Esophagus squamous epithelium (tissue), 5 donors: ENCODE measurements at places on chromosomes 13 and 19. TPM values are rescaled to one million over a fixed set of nuclear protein-coding genes. Genes with fewer than 3 reads are reported as not detected.

The NXNL1 gene
- not detected for total RNA-seq

GRCh38 chr19:36685835-36686234 lies 1.6 kb upstream of the ZNF567 start:
- no peak for DNase-seq

DNA sequence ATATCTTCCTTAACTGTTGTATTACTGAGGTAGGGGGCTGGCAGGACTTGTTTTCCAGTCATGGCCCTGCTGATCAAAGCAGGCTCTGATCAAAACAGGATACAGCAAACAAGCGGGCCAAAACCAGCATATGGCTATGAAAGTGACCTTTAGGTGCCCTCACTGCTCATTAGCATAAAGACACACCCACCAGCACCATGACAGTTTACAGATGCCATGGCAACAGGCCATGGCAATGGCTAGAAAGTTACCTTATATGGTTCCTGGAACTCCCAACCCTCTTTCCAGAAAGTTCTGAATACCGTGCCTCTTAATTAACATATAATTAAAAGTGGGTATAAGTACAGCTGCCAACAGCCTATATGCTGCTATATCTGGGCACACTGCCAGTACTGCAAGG lies 551.4 kb upstream of the SGCG start:
- DNase-seq = no peak

The SLITRK1 gene
- not detected for total RNA-seq

DNA sequence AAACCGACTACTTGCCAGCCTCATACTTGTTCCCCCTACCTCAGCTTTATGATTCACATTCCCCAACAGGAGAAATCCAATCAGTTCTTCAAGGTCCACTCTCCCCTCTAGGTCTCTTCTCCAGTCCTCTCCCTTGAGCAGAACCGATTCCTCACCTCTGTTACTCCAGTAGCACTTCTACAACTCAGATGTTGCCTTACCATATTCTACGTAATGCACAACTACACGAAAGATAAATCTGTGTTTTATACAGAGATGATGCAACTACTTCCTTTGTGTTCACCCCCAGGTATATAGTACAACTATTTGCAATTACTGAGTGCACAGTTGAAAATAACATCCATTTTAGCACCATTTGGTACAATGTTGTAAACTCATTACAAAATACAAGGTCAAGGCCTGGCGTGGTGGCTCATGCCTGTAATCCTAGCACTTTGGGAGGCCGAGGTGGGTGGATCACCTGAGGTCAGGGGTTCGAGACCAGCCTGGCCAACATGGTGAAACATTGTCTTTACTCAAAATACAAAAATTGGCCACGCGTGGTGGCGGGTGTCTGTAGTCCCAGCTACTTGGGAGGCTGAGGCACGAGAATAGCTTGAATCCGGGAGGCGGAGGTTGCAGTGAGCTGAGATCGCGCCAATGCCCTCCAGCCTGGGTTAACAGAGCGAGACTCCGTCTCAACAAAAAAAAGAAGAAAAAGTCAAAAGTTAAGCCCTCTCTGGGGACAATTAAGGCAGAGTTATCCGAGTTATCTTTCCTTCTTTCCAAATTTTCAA lies 2.8 kb upstream of the WBP4 start:
- DNase-seq = no peak

DNA sequence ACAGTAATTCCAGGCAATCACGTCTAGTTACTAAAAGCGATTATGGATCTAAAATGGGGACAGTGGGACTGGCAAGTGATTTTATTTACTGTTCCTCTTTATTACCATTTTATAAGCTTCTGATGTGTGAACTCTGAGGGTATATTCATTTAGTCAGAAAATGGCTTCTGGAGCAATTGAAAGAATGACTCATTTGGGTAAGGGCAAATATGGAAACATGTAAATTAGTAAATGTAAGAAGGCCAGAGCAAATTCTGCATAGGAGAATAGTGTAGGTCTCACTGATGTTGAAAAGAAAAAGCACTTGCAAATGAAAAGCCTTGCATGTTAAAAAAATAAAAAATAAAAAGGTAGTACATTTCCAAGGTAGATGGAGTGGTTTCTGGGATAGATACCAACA lies 262.2 kb downstream of the KLF5 start:
- no peak for DNase-seq

- DNase-seq = no peak
These were observed 4.5 kb downstream of the AMER2 start for GRCh38 chr13:25167382-25168174.

- DNase-seq = no peak
These were observed 21.2 kb downstream of the SULT2B1 start for GRCh38 chr19:48573163-48573505.

DNA sequence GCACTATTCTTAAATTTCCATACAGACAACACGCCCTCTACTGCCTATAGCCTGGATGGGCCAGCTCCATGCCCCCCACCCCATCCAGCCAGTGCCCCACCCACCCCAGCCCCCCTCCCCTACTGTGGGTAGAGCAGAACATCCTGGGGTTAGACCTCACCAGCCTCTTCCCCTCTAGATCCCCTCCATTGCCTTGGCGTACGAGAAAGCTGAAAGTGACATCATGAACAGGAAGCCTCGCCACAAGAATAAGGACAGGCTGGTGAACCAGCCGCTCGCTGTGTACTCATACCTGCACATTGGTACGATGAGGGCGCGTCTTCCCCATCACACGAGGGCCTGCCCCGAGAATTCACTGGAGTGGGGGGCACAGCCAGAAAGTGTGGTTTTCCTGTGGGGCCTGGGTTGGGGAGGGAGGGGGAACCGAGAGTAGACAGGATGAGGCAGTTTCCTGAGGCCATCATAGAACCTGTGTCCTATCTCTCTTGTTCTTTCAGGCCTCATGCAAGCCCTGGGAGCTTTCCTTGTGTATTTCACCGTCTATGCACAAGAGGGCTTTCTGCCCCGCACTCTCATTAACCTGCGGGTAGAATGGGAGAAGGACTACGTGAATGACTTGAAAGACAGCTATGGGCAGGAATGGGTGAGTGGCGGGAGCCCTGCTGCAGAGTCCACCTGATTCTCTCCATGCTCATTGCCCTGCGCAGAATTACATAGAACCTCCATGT lies 29.1 kb downstream of the ATP12A start:
- no peak for DNase-seq

DNA sequence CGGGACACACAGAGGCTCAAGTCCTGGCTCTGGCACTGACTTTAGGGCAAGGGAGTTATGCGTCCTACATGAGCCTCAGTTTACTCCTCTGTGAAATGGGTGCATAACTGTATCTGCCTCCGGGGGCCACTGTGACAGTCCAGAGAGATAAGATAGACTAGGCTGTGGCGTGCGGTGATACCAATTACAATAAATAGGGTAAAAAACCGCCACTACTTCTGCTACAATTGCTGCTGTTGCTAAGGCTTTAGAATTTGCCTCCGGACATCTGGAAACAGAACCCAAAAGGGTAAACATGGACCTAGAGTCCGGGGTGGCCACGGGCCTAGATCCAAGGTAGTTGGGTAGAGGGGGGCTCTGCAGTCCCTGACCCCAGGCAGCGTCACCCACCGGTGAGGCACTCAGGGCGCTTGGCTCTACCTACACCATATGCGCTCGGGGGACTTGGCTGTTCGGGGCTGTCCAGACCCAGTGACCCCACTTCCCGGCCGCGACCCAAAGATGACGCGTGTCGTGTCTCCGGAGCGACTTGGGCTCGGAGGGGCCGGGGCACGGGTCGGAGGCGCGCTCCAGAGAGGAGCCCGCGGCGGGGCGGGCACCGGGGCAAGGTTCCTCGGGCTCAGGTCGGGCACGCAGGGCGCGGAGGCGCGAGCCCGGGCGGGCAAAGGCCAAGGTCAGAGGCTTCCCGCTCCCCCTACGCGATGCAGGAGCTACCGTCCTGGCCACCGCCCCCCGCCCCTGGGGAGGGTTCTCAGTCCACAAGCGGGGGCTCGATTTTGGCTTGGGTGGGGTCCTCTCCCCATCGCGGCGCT lies 1.1 kb downstream of the INSR start:
- DNase-seq = no peak

DNA sequence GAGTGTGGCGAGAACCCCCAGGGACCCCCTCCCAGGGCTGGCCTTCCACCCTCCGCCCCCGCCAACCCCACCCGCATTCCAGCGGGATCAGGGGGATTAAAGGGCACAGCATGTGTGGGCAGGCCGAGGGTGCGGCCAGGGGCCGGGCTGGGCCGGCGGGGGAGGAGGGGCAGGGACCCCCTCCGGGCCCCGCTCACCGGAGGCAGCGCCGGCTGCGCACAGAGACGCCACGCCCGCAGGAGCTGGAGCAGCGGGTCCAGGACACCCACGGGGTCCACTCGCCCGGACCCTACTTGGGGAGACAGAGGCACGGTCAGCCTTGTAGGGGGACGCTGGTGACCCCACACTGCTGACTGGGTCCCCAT lies 2.4 kb downstream of the ADAMTSL5 start:
- DNase-seq = no peak

- DNase-seq = no peak
These were observed 87.3 kb downstream of the COL4A2 start for GRCh38 chr13:110394371-110394841.

The TTYH1 gene
- total RNA-seq = not detected

The CCDC70 gene
- not detected for total RNA-seq

DNA sequence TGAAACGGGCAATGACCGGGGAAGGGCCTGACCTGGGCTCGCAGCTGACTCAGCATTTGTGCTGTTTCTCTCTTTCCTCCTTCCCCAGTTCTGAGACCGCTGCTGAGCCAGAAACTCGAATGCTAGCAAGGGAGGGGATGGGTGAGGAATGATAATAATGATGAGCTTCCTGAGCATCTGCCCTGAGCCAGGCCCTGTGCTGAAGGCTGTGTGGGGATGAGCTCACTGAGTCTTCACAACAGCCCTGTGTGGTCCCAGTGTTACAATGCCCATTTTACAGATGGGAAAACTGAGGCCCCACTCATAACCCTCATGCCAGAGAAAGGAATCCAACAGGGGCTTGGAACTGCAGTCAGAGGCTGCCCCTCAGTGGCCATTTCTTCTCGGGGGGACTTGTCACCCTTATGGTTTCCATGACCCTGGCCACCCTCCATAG lies 8.1 kb downstream of the SULT2B1 start:
- DNase-seq = no peak
